Kidney (tissue), 22 donors: ENCODE measurements at places on chromosomes 12 and 14. TPM values are rescaled to one million over a fixed set of nuclear protein-coding genes. Genes with fewer than 3 reads are reported as not detected.

DNA sequence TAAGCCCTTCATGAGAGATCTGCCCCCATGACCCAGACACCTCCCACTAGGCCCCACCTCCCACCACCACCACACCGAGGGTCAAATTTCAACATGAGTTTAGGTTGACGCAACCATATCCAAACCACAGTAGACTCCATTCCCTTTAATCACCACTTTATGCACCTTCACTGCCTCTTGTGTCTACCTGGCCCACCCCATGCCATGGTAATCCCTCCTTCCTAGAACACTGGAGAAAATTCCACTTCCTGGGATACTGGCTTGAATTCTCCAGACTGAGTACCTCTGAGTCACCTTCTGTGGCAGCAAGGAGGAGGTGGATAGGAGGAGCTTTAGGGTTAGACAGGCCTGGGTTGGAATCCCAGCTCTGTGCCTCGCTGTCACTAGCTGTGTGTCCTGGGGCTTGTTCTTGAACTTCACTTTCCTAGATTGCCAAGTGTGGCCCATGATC lies 26.1 kb upstream of the CIPC start:
- no peaks in the 10 kb centered on the region for H3K27me3 ChIP-seq
- no peak overlapping the region for H3K4me3 ChIP-seq
- peak; percentile 13 for DNase-seq
- no peaks in the 10 kb centered on the region for H3K36me3 ChIP-seq

DNA sequence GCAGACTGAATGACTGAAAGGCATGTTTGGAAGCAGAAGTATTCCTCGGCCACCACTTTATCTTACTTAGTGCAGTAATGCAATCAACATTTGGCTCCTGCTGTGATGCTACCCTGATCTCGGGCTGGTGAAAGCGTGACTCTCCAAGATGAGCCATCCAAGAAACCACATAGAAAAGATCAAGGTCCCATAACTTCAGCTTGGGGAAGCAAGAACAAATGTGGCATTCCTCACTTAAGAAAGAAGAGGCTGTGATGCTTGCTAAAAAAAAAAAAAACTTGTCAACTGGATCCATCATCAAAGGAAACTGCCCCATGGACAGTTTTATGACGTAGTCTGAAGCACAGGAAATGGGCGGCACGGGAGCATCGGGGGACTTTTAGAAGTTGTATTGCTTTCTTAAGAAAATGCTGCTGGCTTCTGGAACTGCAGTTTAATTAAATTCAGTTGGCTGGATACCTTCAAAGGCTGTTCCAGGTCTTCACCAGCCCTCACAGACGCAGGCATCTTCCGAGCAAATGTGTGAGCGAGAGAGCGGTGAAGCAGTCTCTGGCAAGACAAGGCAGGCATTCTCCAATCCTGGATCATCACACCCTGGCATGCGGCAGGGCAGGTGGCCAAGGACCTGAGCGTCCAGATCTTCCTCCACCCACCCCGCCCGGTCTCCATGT lies 38.2 kb upstream of the MAP1LC3B2 start:
- H3K27ac ChIP-seq = no peak overlapping the region
- no peaks in the 10 kb centered on the region for H3K36me3 ChIP-seq

DNA sequence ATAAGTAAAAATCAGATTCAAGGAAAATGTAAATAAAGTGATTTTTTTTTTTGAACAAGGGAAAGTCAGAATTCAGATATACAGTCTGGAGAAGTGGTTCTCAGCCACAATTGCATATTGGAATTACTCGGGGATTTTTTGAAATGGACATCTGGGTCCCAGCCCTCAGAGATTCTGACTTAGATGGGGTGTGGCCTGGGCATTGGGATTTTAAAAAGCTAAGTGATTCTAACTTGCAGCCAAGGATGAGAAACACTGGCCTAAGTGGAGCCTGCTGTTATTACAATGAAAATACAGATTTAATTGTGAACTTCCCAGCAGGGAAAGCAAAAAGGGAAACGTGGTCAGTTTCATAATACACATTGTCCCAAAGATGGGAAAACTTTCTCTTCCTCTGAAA lies 273.8 kb downstream of the TTC8 start:
- DNase-seq = no peak
- H3K4me3 ChIP-seq = no peak overlapping the region
- no peaks in the 10 kb centered on the region for H3K36me3 ChIP-seq
- H3K27me3 ChIP-seq = no peaks in the 10 kb centered on the region

- peak; percentile 75 for DNase-seq
- peak overlapping the region; percentile 86 for H3K4me3 ChIP-seq
- H3K4me1 ChIP-seq = peaks cover 7% of the 10 kb centered on the region
These were observed 629 bp downstream of the KCNMB4 start for GRCh38 chr12:70366581-70367257.

GRCh38 chr12:122870867-122871664 lies 24.9 kb downstream of the VPS37B start:
- peak; percentile 43 for DNase-seq
- H3K4me3 ChIP-seq = no peak overlapping the region
- no peaks in the 10 kb centered on the region for H3K27me3 ChIP-seq
- peak overlapping the region; percentile 78 for H3K27ac ChIP-seq
- no peaks in the 10 kb centered on the region for H3K4me1 ChIP-seq
- H3K36me3 ChIP-seq = peaks cover 14% of the 10 kb centered on the region

DNA sequence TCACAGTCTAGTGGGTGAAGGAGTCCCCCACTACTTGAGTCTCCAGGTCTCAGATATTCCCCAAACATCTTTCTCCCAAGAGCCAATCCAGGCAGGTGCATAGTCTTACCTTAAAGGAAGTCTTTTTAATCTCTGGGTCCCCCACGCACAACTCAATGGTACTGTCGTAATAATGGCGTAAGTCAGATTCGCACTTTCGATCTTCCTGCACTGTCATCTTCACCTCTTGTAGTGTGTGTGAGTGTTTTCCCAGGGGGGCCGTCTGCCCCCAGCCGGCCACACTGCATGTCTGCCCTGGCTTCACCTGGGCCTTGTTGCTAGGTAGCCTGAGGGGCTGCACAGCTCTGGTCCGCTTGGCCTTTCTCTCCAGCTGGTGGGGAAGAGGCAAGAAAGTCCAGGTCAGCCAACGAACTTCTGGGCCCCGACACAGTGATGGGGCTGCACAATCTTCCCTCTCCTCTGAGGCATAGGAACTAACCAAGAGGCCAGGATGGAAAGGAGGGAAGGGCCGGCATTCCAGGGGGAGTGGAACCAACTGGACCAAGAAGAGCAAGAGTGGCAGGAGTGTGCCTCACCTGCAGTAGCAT lies 2.1 kb downstream of the GZMB start:
- DNase-seq = no peak
- no peaks in the 10 kb centered on the region for H3K36me3 ChIP-seq
- H3K4me3 ChIP-seq = no peak overlapping the region
- H3K27ac ChIP-seq = no peak overlapping the region
- H3K27me3 ChIP-seq = no peaks in the 10 kb centered on the region
- H3K4me1 ChIP-seq = peaks cover 2% of the 10 kb centered on the region

- H3K27ac ChIP-seq = no peak overlapping the region
- H3K36me3 ChIP-seq = no peaks in the 10 kb centered on the region
- peak; percentile 64 for DNase-seq
- no peak overlapping the region for H3K4me3 ChIP-seq
- peaks cover 2% of the 10 kb centered on the region for H3K4me1 ChIP-seq
These were observed 106.2 kb upstream of the NAV3 start for GRCh38 chr12:77724367-77724957.

DNA sequence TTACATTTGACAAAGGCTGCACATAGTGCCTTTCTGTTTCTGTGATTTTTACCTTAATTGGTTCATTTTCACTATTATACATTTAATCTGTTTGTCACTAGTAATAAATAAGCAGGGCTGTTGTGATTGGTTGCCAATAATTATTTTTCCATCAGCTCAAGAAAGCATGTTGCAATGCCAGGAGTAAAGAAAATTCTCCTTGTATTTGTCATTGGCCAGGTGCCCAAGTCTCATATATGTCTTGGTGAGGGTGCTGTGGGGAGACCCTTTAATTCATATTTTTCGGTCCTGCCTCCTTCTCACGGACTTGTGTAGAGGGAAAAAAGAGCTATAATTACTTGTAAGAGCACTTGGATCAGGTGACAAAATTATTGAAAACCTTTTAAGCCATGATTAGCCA lies 108.0 kb downstream of the KITLG start:
- no peaks in the 10 kb centered on the region for H3K4me1 ChIP-seq
- H3K27ac ChIP-seq = no peak overlapping the region
- H3K4me3 ChIP-seq = no peak overlapping the region
- DNase-seq = no peak

DNA sequence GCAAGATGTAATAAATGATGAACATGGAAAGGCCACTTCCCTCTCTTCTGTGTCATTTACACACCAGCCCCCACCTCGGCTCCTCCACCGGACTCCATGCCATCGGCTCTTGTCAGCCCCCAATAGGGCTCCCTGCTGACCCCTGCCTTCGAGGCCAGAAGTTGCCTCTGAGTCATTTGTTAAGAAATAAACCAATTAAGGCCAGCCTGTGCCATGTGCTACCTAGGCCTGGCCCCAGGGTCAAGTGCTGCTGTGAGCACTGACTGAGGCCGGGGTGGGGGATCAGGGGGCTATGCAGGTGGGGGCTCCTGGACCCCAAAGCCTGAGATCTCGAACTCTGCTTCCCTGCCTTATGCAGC lies 53.2 kb downstream of the TESC start:
- DNase-seq = no peak
- no peaks in the 10 kb centered on the region for H3K27me3 ChIP-seq
- H3K27ac ChIP-seq = no peak overlapping the region

- H3K4me3 ChIP-seq = no peak overlapping the region
- no peaks in the 10 kb centered on the region for H3K4me1 ChIP-seq
- no peaks in the 10 kb centered on the region for H3K36me3 ChIP-seq
- peak overlapping the region; percentile 54 for H3K27ac ChIP-seq
- no peak for DNase-seq
These were observed 350.1 kb upstream of the ATP2B1 start for GRCh38 chr12:90058704-90059103.

DNA sequence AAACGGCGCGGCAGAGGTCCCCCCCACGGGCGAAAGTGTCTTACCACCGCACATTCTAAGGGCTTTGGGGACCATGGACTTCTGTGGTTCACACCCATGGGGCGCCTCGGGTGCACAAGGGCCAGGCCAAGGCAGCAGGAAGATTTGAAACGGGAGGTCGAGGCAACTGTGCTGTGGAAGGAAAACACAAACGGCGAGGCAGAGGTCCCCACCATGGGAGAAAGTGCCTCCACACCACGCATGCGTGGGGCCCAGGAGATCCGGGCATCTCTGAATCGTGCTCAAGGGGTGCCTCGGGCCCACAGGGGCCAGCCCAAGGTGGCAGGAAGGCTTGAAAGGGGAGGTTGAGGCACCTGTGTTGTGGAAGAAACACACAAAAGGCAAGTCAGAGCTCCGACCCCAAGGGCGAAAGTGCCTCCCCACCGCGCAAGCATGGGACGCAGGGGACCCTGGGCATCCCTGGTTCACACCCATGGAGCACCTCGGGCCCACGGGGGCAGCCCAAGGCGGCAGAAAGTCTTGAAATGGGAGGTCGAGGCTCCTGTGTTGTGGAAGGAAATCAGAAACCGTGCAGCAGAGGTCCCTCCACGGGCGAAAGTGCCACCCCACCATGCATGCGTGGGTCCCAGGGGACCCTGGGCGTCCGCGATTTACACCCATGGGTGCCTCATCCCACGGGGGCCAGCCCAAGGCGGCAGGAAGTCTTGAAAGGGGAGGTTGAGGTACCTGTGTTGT lies 371.0 kb downstream of the ALG10 start:
- H3K4me3 ChIP-seq = no peak overlapping the region
- peak; percentile 6 for DNase-seq
- no peaks in the 10 kb centered on the region for H3K4me1 ChIP-seq
- no peaks in the 10 kb centered on the region for H3K27me3 ChIP-seq
- H3K27ac ChIP-seq = no peak overlapping the region

DNA sequence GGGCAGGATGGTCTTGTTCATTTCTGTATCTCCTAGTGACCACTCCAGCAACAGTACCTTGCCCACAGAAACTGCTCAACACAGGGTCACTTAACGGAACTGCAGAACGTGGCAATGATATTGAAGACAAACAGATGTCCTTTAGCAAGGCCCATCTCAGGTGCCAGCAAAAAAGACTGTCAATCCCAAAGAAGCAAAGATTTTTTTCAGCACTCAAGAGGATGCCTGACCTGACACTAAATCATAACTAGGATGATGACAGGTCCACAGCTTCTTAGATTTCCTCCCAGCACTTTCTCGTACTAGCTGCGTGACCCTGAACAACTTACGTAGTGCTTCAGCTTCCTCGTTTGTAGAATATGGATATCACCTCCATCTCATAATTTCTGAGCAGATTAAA lies 39.4 kb downstream of the ATP2B1 start:
- no peaks in the 10 kb centered on the region for H3K4me1 ChIP-seq
- no peaks in the 10 kb centered on the region for H3K36me3 ChIP-seq
- DNase-seq = no peak
- no peaks in the 10 kb centered on the region for H3K27me3 ChIP-seq
- H3K4me3 ChIP-seq = no peak overlapping the region

- no peak overlapping the region for H3K27ac ChIP-seq
- no peak overlapping the region for H3K4me3 ChIP-seq
- no peaks in the 10 kb centered on the region for H3K36me3 ChIP-seq
- no peak for DNase-seq
These were observed 195.7 kb downstream of the TMEM117 start for GRCh38 chr12:44031472-44032185.

GRCh38 chr14:93549595-93549994 lies 118.9 kb downstream of the UNC79 start:
- DNase-seq = peak; percentile 37
- no peaks in the 10 kb centered on the region for H3K27me3 ChIP-seq
- no peaks in the 10 kb centered on the region for H3K36me3 ChIP-seq
- H3K4me1 ChIP-seq = no peaks in the 10 kb centered on the region
- H3K27ac ChIP-seq = no peak overlapping the region
- H3K4me3 ChIP-seq = no peak overlapping the region

Gene BDKRB1
- 1.2 TPM for total RNA-seq

Gene FOXG1
- total RNA-seq = not detected

Gene ARHGAP5
- 142 TPM for total RNA-seq

Gene NFKBIA
- total RNA-seq = 171 TPM

Gene KRT6C
- not detected for total RNA-seq

Gene CCDC184
- total RNA-seq = 2.0 TPM

Gene SRRM4
- total RNA-seq = 0.06 TPM

Gene SIRT4
- total RNA-seq = 1.5 TPM

Gene SLC17A8
- 0.16 TPM for total RNA-seq

Gene SERPINA1
- total RNA-seq = 1,861 TPM

Gene GSKIP
- total RNA-seq = 30.5 TPM

Gene ANO2
- 4.4 TPM for total RNA-seq

Gene BTG1
- total RNA-seq = 173 TPM

Gene ACAD10
- total RNA-seq = 33.7 TPM
